A673 (cell line): ENCODE measurements at places on chromosomes 6 and 20.
A peak's percentile ranks its signal among the peaks of the same experiment; 100 is the strongest.

DNA sequence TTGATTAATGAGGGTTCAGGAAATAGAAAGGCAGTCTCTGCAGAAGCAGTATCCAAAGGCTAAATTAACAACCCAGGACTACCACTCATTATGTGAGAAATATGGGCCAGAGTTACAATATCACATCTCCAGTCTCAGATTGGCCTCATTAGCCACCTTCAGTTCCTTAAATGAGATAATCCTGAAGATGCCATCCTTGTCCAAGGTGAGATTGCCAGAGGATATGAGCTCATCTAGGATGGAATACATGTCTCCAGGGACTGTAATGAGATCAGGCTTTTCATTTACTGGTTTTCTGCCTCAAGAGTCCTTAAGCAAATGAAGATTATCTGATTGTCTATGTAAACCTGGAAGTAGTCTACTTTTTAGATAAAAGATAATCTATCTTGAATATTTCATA lies 196.3 kb downstream of the FUT9 start:
- DNase-seq = peak; percentile 5

GRCh38 chr20:62891111-62891510 lies 29.5 kb upstream of the TCFL5 start:
- no peak for DNase-seq

GRCh38 chr6:26537846-26538571 lies at the start of gene HMGN4:
Gene HMGN4 (plus strand): TSS chr6:26538366. CDS start chr6:26545207, 6,841 bp downstream.
- peak; percentile 94 for DNase-seq

DNA sequence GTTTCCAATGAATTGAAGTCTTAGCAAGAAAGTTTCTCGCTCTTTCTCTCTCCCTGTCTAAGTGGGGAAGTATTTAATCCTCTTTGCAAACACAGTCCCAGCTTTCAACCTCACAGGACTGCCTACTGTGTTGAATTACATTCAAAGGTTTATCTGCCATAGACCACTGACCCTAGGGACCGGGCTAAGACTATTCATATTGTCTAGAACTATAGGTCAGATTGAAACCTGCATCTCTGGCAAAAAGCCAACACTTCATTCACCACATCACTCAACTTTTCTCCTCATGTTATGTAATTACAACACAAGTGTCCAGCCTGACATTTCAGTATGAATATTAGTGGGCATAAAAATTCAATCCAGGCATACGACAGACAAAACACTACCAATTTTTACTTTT lies 314.7 kb upstream of the RSPO3 start:
- DNase-seq = no peak

DNA sequence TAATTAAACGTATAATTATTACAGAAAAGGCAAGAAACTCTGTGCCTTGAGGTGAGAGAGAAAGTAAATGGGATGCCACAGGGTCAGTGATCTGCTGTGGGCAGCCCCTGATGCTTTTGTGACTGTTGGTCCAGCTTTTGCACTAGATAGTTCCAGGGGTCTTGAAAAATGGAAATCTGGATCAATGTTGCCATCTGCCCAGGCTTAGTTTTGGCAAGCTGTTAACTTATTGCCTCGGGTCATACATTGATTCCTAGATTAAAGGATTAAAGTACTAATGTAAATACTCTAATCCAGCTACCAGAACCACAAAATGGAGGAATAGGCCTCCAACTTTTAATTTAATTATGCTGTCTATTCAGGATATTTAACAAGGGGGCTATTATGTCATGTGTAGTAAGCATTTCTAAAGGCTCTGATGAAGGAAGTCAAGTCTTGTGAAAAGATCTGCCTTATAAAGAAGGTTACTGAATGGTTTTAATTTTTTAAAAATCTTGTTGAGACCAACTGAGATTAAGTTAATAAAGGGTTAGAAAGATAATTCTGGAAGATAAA lies 376.0 kb upstream of the HS3ST5 start:
- no peak for DNase-seq

- no peak for DNase-seq
These were observed 200.1 kb downstream of the PREX1 start for GRCh38 chr20:48627737-48628128.

DNA sequence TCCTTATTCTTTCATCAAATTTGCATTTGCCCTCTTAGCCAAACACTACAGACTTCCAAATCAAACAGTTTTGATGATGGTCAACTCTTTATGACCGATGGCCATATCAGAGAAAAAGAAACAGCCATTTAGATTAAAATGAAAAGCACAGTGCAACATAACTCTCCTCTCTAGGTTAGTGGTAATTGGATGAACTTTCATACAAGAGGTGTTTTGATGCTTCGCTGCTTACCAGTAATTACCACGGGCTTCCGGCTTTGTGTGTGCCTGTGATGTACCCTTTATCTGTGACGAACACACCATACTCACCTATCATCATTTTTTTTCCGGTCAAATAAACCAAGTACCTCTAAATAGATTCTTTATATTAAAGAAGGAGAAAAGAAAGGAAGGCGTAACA lies 181.8 kb downstream of the FOXA2 start:
- DNase-seq = no peak
